ENCODE measurements at places on chromosomes 7 and 10.
A peak's percentile ranks its signal among the peaks of the same experiment; 100 is the strongest.

GRCh38 chr10:124287791-124288190 lies 130.9 kb downstream of the OAT start:
- DNase-seq, result no peak

DNA sequence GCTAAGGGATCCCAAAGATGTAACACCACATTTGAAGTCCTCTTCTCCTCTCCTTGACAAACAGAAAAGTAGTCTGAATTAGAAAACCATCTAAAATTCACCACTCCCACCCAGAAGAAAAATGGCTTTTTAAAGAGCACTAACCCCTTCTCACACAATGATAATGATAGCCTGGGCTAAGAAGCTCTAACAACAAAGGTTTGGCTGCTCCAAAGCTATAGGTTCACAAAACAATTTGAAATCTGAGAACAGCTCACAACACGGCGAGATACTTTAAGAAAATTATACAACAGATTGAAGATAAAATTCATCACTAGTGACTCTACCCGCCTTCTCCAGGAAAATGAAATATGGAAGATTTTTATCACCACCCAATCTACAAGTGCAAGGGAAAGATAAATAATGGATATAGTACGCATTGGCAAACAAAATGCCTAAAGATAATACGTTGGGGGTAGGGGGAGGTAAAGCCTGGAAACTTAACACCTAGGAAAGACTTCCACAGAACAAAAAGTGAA lies 7.4 kb downstream of the ITGB1 start:
- no peak for DNase-seq

DNA sequence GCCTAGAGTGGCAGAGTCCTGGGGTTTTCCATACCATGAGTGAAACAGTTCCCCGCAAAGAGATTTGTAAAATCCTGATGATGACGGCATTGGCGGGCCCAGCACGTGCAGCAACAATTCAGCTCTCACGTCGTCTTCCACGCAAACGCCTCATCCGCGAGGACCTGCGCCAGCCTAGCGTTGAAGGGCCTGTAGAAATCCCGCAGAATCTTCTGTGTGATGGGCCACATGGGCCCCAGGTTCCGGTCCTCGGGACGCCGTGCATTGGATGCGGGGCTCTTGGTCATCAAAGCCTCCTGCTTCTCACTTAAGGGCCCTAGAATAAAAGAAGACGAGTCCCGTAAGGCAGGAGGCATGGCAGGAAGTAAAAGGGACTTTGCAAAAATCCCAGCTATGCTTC lies 83.4 kb downstream of the CHST15 start:
- DNase-seq, result no peak

DNA sequence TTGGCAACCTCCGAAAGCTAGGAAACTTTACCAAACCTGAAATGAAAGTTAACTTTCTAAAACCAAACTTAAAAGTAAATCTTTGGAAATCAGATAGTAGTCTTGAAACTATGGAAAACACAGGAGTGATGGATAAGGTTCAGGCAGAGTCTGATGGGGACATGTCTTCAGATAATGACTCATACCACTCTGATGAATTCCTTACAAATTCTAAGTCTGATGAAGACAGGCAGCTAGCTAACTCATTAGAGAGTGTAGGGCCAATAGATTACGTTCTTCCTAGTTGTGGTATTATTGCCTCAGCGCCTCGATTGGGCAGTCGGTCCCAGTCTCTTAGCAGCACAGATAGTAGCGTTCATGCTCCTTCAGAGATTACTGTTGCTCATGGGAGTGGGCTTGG lies 45.9 kb downstream of the MCMBP start:
- no peak for DNase-seq

- no peak for DNase-seq
These were observed 235.2 kb upstream of the AKR1E2 start for GRCh38 chr10:4590807-4591206.

DNA sequence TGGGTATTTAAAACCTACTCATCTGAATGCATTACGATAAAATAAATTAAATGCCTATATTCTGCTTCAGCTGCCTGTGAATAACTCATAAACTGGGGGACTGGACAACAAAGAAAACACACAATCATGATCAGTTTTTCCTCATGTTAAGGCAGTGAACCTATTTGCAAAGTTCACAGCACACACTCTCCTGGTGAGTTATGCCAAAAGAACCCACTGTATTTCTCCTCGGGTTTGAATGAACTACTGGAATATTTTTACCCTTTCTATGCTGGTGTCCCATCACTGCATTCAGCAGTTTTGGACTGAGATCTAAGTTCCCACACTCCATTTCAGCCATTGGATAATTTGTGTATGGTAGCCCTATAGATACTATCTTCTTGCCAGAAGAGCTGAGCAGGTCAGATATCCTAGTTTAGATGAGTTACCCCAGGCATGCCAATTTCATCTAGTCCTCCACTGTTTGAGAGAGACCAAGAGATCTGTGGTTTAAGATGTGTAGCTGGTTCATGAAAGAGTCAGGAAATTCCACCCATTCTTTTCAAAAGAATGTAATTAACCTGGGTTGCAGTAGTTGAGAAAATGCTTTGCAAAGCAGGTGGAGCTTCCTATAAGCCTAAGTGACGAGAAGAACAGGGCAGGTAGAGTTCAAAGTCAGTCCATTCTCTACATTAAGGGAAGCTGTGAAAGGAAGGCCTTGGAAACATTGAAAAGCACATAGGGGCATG lies 101.7 kb downstream of the PLXDC2 start:
- DNase-seq, result no peak

- DNase-seq, result no peak
These were observed 31.5 kb downstream of the NMT2 start for GRCh38 chr10:15137036-15137359.

DNA sequence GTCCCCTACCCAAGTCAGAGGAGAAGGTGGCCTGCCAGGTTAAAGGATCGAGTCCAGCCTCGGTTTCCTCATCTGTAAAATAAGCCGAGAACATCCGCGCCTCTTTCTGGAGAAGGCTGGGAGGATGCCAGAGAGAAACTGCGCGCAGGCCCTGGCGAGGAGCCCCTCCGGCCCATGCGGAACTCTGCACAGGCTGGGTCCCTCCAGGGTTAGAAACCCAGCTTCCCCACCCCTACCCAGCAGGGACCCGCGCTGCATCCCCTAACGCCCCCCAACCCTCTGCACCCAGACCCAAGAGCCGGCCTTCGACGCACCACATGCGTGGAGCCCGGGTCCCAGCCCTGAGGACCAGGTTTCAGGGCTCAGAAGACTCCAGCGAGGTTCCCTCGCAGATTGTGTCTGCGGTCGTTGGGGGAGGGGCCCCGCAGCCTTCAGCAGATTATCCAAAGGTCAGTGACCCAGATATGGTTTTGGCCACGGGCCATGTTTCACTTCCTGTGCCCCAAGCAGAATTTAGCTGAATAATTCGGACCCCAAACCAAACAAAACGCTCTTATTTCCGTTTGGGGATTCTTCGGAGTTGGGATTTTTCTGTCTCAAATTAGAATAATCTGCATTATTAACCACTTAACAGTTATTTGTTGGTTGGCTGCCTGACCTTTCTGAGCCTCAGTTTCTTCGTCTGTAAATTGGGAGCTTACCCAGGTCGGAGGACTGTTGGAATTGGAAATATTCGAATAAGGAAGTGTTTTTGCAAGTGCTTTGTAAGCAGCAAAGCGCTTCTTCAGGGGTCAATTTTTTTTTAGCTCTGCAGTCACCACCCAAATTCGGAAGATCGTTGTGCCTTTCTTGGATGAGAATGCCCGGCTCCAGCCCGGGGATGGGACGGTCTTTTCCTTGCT lies 167.7 kb downstream of the UBE2H start:
- peak; percentile 48 for DNase-seq

- no peak for DNase-seq
These were observed 165.4 kb upstream of the DPP6 start for GRCh38 chr7:153886506-153887441.

DNA sequence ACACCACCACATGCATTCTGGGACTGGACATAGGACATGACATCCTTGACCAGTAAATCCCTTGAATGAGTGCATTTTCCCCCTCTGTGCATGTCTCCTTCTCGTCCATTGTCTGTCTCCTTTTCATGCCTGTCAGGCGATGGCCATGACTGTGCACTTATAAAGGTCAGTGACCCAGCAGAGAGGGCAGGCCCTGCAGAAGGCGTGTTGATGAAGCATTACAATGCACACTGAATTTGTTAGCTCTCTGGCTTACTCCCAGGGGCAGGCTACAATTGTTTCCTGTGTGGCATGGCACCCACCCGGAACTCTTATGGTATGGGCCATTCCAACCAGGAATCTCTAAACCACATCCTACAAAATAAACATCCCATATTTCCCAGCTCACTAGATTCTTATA lies 71.1 kb downstream of the SAMD9 start:
- no peak for DNase-seq

DNA sequence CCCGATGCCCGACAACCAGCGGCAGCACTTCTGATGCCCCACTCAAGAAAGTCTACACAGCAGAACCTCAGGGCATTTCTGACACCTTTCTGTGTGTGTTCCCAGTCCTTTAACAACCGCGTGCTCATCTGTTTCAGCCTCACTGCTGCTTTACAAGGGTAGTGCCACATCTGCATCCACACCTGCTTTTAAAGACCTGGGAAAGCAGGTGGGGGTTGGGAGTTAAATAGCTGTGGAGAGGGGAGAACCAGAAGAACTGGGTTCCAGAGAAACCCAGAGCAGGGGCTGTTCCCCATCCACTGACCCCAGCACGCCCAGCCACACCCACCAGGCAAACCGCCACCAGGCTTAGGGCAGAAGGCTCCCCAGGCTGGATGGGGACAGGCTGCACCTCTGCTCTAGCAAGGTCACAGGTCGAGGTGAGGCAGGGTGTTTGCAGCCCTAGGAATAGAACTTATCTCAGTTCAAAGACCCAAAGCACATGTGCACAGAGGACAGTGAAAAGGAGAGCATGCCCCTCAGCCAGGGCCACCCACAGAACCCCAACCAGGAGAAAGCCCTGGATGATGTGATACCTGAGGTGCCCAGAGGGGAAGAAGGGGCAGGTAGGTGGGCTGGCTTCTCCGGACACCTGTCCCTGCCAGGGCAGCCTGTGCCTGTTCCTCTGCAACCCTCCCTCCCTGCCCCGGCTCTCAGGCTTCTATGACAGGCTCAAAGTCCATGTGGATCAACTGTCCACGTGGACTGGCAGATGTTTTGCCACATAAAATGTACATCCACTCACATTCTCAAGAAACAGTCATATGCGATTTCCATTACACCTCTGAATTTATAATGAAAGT lies 51.3 kb downstream of the COBL start:
- DNase-seq, result no peak

GRCh38 chr7:149498811-149499210 lies 1.2 kb upstream of the ZNF746 start:
- DNase-seq, result no peak

DNA sequence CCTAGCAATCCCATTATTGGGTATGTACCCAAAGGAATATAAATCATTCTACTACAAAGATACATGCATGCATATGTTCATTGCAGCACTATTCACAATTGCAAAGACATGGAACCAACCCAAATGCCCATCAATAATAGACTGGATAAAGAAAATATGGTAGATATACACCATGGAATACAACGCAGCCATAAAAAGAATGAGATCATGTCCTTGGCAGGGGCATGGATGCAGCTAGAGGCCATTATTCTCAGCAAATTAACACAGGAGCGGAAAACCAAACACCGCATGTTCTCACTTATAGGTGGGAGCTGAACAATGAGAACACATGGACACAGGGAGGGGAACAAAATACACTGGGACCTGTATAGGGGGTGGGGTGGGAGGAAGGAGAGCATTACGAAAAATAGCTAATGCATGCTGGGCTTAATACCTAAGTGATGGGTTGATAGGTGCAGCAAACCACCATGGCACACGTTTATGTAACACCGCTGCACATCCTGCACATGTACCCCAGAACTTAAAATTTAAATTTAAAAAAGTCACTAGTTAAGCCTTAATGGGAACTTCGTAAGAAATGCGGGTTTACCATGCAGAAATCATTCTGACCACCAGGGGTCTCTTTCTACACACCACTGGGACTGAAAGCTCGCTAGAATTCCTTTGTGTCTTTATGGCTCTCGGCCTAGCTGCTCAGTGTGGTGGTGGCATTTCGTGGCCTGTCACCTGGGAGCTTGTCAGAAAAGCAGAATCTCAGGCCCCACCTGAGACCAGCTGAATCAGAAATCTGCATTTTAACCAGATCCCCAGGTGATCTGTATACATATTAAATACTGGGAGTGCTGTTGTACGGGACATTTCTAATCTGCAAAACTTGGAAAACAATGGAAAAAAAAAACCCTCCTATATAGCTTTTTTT lies 9.5 kb downstream of the ANKRD1 start:
- peak; percentile 67 for DNase-seq

DNA sequence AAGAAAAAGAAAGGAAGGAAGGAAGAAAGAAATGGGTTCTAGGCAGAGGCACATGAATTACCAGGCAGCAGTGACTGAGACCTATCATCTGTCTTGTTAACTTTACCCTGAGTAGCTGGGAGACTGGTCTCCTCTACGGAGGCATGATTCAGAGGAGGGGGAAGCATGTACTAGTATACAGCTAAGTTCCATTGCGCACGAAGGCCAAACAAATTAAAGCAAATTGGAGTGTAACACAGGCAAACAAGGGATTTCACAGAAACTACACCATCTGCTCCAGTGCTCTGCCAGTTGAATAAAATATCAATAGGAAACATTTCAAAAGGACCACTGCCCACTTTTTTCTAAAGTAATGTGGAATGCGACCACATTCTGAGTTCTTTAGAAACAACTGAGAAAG lies 65.9 kb upstream of the RSU1 start:
- DNase-seq, result no peak

- DNase-seq, result peak; percentile 76
These were observed 19.1 kb upstream of the ARMS2 start for GRCh38 chr10:122435212-122435827.

GRCh38 chr10:104306897-104307296 lies 31.4 kb downstream of the ITPRIP start:
- no peak for DNase-seq

- DNase-seq, result peak; percentile 97
These were observed 168.6 kb downstream of the ARHGAP12 start for GRCh38 chr10:31759799-31760626.

- no peak for DNase-seq
These were observed 250.6 kb downstream of the CALN1 start for GRCh38 chr7:72161534-72161933.

DNA sequence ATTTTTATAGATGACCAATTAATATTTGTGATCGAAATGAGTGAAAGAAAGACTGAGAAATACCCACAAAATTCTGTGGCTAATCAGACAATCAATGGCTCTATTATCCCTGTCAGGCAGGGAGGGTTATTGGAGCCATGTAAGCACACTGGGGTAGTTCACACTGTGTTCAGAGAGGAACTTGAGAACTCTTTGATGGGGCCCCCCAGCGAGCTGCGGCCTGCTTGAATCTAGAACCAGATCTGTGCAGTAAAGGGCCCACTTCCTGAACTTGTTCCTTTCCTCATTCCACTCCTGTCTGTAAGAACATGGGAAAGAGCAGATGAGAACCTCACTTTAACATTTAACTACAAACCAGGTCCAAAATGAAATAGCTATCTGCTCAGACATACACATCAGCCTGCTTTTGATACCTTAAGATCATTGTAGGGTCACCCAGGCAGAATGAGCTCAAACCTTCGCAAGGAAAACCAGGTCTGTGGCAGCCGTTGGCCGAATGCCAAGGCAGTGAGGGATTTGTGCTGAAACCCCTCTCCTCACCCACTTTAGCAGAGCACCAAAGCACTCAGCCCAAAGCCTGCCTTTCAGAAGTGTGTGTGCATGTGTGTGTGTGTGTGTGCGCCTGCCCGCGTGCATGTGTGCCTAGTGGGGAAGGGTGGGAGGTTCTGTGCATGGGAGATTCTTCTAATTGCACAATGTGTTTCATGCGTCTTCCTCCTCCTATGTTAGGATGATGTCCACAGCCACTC lies 365.6 kb upstream of the MGMT start:
- DNase-seq, result no peak

- no peak for DNase-seq
These were observed 109.5 kb upstream of the SDK1 start for GRCh38 chr7:3191548-3191947.

All from inflammatory macrophage (primary cell).